Uterine smooth muscle cell (primary cell): ENCODE measurements at places on chromosomes 11 and 22. TPM values are rescaled to one million over a fixed set of nuclear protein-coding genes. Genes with fewer than 3 reads are reported as not detected.

The KLHDC7B gene
- total RNA-seq, result 0.11 and 0.62 TPM in 2 replicates

The SLC37A2 gene
- 2.1 and 6.5 TPM in 2 replicates for total RNA-seq

The SSRP1 gene
- 79.5 and 155 TPM in 2 replicates for total RNA-seq

The PMM1 gene
- 34.9 and 36.0 TPM in 2 replicates for total RNA-seq

The CDC42EP1 gene
- 11.5 and 15.1 TPM in 2 replicates for total RNA-seq

The ZBTB16 gene
- under 0.01 TPM in 1 of 2 replicates, not detected in the other for total RNA-seq

The CNTN5 gene
- not detected in 2 replicates for total RNA-seq

The PKNOX2 gene
- 0.22 and 0.37 TPM in 2 replicates for total RNA-seq

The ZFTA gene
- total RNA-seq, result 17.5 and 18.5 TPM in 2 replicates

The ADM gene
- 187 and 204 TPM in 2 replicates for total RNA-seq

The SERPINH1 gene
- total RNA-seq, result 1,093 and 1,842 TPM in 2 replicates

The NCAM1 gene
- total RNA-seq, result 32.4 and 35.1 TPM in 2 replicates

The HIC2 gene
- 2.4 and 2.7 TPM in 2 replicates for total RNA-seq

The CNGA4 gene
- total RNA-seq, result under 0.01 TPM in 1 of 2 replicates, not detected in the other

The ZNRD2 gene
- 35.2 and 53.6 TPM in 2 replicates for total RNA-seq

The MRPL23 gene
- total RNA-seq, result 229 and 349 TPM in 2 replicates

The TMEM191C gene
- 0.66 and 1.5 TPM in 2 replicates for total RNA-seq

The SLC35F2 gene
- 22.9 and 40.0 TPM in 2 replicates for total RNA-seq

The GAB4 gene
- not detected in 2 replicates for total RNA-seq

The CLTCL1 gene
- total RNA-seq, result 9.5 and 12.2 TPM in 2 replicates

The DDIAS gene
- total RNA-seq, result 3.1 and 8.1 TPM in 2 replicates

The SCGB1A1 gene
- not detected in 2 replicates for total RNA-seq

The PNPLA2 gene
- 19.1 and 24.9 TPM in 2 replicates for total RNA-seq

The PLAAT5 gene
- not detected in 2 replicates for total RNA-seq

The ISX gene
- total RNA-seq, result not detected in 2 replicates

The GDPD5 gene
- 1.9 and 4.1 TPM in 2 replicates for total RNA-seq

The OR4C13 gene
- total RNA-seq, result not detected in 2 replicates

The TMEM86A gene
- total RNA-seq, result 0.11 and 0.25 TPM in 2 replicates

The SLC15A3 gene
- 7.5 and 10.6 TPM in 2 replicates for total RNA-seq

The UBQLNL gene
- not detected in 2 replicates for total RNA-seq

The KRTAP5-2 gene
- not detected in 2 replicates for total RNA-seq

The RASGRP2 gene
- total RNA-seq, result 0.33 and 1.2 TPM in 2 replicates

The TCN1 gene
- not detected in 2 replicates for total RNA-seq
